Ureter (tissue), 1 donor: ENCODE measurements at places on chromosomes 7 and 10. TPM values are rescaled to one million over a fixed set of nuclear protein-coding genes. Genes with fewer than 3 reads are reported as not detected.

GRCh38 chr10:110355141-110355831 lies 50.6 kb upstream of the SMNDC1 start:
- no peak for DNase-seq

GRCh38 chr7:98024075-98024474 lies 34.1 kb upstream of the OCM2 start:
- no peak for DNase-seq

GRCh38 chr10:129849853-129850252 lies 114.2 kb downstream of the EBF3 start:
- no peak for DNase-seq

PKD1L1 gene
- 5.9 TPM for total RNA-seq

FGF8 gene
- total RNA-seq: not detected
